ENCODE measurements at places on chromosomes 5 and 9. TPM values are rescaled to one million over a fixed set of nuclear protein-coding genes. Genes with fewer than 3 reads are reported as not detected.

DNA sequence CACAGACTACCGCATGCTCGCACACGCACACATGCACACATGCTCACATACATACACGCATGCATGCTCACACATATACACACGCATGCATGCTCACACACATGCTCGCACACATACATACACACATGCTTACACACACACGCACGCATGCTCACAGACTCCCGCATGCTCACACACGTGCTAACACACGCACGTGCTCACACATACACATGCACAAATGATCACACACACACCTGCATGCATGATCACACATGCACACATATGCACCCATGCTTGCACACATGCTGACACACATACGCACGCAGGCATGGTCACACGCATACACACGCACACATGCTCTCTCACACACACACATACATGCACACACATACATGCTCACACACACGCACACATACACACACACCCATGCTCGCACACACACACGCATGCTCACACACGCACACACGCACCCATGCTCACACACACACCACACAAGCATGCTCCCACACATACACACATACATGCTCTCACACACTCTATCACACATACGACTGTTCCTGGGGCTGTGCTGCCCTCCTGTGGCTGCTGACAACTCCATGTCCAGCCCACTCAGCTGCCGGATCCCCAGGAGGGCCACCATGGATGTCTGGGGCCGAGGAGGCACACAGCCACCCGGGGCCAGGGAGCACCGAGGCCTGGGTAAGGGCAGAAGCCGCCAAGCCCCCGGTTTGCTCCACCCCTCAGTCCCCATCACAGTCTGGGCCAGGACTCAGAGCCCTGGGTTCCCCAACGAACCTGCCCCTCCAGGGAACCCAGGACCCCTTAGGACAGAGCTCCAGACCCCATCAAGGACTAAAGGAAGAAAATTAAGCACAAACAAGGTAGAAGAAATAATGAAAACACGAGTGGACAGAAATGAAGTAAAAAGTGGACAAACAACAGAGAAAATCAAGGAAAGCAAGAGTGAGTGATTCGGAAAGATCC is 31.4 kb upstream of the EGFL7 start:
- DNase-seq = peak; percentile 63

- peak; percentile 83 for DNase-seq
Observed at GRCh38 chr9:83403527-83404238, 134.5 kb downstream of the FRMD3 start.

DNA sequence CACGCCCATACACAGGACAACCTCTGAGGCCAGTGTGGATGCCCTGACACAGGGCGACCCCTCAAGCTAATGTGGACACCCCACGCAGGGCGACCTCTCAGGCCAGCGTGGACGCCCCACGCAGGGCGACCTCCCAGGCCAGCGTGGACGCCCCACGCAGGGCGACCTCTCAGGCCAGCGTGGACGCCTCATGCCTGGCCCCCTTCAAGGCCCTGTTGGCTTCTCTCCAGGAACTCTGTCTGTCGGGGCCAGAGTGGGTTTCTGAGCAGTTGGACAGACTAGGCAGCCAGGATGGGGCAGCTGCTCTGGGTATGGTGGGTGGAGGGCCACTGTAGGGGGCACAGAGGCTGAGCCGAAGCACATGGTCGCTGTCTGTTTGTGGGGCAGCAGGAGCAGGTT is 47.4 kb downstream of the LMX1B start:
- DNase-seq = no peak

The NDOR1 gene
- 17.1 TPM for total RNA-seq

The C5orf15 gene
- 55.8 TPM for total RNA-seq

The IRX4 gene
- total RNA-seq = not detected

Measured in HFFc6 (cell line).